Stimulated activated CD8-positive, alpha-beta memory T cell treated with anti-CD3 and anti-CD28 coated beads, Interleukin-15, amount 100 ng/mL, for 24 hours (primary cell): ENCODE measurements at places on chromosomes 6 and 20.

GRCh38 chr20:16222859-16223411 lies 350.3 kb downstream of the KIF16B start:
- no peak for DNase-seq

DNA sequence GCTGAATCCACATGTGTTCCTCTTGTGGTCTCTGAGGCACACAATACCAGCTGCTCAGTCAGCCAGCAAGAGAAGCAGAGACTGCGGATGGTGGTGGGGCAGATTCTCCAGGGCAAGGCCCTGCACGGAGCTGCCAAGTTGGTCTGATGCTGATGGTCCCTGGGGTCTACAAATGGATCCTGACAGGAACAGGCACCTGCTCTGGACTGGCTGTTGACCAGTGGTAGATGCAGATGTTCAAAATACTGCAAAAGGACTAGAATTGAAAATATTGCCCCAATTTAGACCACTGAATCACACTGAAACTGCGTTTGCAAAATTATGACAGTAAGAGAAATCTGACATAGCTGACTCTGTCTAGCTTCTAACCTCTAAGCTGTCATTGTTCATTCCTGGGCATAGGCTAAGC lies 29.6 kb upstream of the TUBB2A start:
- no peak for DNase-seq

GRCh38 chr6:14079971-14080370 lies 37.6 kb upstream of the CD83 start:
- DNase-seq: no peak

GRCh38 chr20:46025376-46025783 lies 3.6 kb upstream of the SLC12A5 start:
- no peak for DNase-seq

GRCh38 chr6:134447883-134448387 lies 130.0 kb upstream of the SGK1 start:
- no peak for DNase-seq

DNA sequence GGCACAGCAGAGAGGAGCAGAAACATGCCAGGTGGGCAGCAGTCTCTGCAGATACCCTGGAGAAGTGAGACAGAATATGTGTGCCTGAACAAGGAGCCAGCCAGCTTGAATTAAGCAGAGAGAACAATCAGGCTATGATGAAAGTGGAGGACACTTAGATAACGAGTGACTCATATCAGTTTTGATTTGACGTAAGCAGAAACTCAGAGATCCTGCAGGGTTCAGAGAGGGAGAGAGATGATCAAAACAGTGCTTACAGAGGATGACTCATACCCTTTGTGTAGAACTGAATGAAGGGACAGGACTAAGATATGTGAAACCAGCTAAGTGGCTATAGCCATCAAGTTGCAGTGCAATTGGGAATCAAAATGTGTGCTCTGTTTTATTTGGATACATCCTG lies 300.7 kb downstream of the TENT5A start:
- DNase-seq: no peak

DNA sequence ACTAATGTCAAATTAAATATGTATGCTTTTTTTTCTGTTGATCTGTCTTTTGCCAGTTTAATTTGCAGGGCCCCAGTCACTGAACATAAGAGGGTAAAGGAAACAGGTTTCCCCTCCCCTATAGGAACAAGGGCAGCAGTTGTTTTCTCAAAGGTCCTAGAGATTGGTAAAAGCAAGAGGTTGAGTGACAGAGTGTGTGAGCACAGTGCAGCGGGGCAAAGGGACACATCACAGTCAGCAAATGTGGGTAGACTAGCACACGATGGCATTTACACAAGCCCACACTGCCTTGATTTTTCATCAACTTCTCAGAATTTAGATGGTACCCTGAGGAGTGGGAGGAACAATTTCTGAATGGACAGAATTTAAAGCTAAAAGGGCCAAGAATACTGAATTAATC lies 138.7 kb upstream of the MYLIP start:
- no peak for DNase-seq

DNA sequence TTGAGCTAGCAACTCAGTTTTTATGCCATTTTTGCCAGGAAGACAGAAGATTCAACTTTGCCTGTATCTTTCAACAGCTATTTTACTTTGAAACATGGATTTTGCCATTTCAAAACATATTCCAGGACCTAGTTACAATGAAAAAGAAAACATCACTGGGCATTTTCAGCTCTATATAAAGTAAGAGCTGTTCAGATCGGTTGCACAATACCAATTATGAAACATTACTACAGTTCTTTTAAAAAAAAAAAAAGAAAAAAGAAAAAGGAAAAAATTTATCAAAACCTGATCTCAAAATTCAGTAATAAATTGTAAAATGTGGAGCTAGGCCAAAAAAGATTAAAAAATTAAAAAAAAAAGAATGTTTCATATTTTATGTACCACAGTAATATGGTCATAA lies 15.6 kb downstream of the BCLAF1 start:
- no peak for DNase-seq

DNA sequence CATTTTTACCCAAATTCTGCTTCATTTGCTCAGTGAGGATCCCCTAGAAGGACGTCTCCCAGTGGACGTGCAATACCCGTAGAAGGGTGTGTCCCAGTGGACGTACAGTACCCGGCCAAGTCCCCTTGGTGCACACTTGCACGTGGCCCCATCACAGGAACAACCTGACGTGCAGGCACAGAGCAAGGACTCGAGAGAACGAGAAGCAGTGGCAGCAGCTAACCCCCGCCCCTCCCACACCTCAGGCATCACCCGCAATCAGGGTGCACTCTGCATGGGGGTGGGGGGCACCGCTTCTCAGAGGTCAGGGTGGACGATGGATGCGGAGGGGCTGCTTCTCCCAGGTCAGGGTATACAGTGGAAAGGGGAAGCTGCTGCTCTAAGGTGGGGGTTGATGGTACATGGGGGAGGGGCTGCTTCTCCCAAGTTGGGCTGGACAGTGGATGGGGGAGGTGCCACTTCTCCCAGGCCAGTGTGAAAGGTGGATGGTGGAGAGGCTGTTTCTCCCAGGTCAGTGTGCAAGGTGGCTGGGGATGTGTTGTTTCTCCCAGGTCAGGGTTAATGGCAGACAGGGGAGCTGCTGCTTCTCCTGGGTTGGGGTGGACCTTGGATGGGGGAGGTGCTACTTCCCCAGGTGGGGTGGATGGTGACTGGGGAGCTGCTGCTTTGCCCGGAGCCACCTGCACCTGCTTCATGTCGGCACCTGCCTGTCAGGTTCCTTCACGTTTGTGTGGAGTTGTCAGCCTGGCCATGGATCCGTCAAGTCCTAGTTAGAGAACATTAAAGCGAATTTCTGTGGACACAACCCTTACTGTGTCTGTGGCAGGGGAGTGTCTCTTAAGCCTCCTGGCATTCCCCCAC lies 1.0 kb upstream of the THBS2 start:
- no peak for DNase-seq

DNA sequence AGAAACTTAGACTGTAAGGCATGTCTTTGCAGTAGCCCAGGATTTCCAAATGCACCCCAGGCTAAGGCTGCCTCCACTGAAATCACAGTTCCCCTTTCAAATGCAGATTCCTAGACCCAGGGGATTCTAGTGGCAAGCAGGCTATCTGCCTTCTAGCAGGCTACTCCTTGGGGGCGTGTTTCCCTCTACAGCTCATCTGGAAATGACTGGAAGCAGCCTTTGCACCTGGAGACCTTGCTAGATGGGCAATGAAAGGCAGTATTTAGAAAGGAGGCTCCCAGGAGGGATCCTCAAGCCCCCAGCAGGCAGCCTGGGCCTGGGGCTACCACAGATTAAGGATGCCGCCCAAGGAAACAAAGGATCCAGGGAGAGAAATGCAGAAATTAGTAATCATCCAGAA lies 26.0 kb upstream of the SYNDIG1 start:
- no peak for DNase-seq

DNA sequence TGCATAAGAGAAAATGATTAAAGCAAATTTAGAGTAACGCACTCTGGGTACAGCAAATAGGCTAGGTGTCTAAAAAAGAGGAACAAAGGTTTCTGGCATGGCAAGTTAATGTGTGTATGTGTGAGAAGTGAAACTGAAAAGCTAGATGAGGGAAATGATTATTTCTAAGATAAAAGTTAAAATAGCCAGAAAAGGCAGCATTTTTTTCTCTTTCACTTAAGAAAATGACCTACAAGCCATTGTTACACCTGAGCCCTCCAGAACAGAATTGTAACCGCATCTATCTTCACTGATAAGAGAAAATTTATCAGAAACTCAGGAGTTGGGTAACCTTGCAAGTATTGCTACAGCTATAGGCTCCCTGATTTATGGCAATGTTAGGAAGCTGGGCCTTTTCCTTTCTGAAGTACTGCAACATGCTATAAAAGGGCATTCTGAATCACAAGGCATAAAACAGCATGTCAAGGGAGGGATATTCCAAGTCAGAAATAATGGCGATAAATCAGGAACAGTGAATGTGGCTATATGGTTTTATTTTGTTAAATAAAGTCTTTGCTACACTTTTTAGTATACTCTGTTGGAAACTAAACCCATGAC lies 395.3 kb downstream of the TBC1D32 start:
- no peak for DNase-seq

DNA sequence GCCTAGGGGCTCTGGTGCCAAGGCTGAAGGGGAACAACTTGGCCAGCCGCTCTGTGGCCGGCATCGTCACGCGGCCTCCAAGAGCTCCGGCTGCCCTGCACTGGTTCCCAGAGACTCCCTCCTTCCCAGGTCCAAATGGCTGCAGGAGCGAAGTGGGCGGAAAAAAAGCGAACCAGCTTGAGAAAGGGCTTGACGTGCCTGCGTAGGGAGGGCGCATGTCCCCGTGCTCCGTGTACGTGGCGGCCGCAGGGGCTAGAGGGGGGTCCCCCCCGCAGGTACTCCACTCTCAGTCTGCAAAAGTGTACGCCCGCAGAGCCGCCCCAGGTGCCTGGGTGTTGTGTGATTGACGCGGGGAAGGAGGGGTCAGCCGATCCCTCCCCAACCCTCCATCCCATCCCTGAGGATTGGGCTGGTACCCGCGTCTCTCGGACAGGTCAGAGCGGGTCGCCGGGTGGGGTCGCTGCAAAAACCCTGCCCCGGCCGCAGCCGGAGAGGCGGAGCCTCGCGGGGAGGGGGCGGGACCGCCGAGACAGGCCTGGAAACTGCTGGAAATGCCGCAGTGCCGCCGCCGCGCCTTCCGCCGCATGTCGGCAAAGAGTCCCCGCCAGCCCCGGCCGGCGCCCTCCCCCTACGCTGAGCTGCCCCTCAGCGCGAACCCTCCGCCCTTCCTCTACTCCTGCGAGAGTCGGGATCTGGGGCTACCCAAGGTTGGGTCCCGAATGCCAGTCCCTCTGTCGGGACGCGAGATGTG lies 814 bp upstream of the HSP90AB1 start:
- DNase-seq: peak; percentile 85

DNA sequence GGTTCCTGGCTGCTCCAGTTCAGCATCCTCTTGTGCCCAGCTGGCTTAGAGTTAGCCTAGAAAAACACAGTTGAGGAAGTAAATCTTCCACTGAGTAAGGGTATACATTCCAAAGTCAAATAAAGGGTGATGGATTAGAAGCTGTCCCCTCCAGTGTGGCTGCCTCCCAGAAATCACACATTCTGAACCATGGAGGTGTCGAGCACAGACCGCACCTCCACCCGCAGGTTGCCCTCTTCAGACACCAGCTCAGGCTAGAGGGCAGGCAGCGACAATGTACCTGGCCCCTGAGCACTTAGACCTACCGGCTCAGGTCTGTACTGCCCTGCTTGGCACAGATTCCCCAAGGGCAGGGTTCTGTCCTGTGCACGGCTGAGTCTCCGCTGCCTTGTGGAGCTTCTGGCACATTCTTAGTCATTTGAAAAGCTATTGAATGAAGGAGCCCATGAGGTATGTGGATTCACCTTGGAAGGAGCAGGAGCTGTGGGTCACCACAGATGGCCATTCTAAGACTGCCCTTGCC lies 118.1 kb downstream of the FAM120B start:
- DNase-seq: no peak

DNA sequence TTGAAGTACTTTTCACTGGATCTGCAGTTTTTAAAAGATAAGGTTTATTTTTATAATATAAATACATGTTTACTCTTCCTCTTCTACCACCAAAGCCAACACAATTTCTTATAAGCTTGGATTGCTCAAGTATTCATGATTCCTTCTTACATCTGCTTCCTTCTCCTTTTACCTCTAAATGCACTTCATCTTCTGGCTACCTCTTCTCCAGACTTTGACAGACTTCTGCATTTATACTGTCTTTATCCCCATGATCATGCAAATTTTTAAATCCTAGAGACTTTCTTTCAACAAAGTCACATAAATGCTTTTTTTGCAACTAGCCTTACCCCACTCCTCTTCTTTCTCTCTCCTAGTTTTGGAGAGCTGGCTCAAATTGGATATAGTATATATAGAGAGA lies 142.9 kb downstream of the TFAP2B start:
- no peak for DNase-seq

GRCh38 chr6:162154001-162154400 lies 573.6 kb downstream of the PRKN start:
- no peak for DNase-seq

DNA sequence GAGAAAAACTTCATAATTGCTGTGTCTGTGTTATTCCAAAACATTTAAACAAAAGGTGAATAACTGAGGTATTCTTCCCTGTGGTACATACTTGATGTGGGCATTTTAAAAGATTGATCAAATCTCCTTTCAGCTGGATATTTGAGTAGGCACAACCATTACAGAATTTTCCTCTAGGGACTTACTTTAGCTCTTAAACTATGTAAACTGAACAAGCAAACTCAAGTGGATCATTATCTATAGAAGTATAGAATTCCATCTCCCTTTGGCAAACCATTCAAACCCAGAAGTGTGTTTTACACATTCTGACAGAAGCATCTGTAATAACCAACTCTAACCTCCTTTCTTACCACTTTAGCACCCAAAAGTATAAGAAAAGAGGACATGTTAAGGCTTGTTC lies 241.4 kb downstream of the ESR1 start:
- no peak for DNase-seq

DNA sequence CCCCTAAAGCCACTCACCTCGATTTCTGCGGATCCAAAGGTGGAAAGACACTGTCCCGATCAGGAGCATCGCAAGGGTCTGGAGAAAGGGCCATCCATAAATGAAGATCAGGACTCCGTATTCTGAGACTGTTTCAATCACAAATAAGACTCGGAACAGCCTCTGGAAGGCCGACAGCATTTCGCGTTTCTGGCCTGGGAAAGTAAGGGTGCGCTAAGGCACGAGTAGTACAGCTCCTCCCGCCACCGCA lies 44.6 kb downstream of the DPPA5 start:
- no peak for DNase-seq

GRCh38 chr20:56440346-56441007 lies 27.9 kb upstream of the RTF2 start:
- no peak for DNase-seq

- no peak for DNase-seq
These were observed 125.9 kb downstream of the HS3ST5 start for GRCh38 chr6:114216789-114217467.
